ENCODE measurements at places on chromosomes 4 and X.

DNA sequence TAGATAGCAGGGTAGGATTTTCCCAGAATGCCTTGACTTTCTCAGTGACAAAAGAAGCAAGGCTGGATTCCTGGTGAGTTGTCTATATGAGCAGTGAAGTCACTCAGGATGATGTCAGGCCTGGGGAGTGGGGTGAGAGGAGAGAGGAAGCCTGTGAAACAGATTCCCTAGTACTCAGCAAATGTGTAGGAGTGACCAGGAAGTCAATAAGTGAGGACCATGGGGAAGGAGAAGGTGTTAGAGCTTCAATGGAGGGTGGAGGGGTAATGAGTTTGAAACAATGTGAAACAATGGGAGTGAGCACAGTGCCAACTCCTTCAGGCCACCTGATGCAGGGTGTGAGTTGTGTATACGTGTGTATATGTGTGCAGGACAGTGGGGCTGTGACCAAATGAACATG, 2.4 kb upstream of the SLC9A6 start:
- no peak for DNase-seq

DNA sequence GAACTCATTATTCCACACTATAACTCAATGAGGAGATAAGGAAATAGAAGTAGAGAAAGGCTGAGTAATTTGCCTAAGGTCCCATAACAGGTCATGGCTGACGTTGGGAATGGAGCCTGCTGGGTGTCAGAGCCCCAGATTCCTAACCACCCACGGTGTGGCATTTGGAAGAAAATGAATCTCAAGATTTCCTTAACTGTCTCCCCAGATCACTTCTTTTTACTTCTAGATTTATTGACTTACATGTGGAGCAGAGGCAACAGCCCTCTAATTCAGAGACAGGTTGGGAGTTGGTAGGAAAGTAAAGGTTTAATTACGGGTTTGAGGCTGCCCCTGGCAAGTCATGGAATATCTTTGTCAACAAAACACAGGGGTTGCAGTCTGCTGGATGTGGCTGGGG, 134.0 kb downstream of the ARHGAP10 start:
- no peak for DNase-seq

- DNase-seq, result no peak
Observed at GRCh38 chrX:63755892-63756291, 29.1 kb downstream of the ARHGEF9 start.

DNA sequence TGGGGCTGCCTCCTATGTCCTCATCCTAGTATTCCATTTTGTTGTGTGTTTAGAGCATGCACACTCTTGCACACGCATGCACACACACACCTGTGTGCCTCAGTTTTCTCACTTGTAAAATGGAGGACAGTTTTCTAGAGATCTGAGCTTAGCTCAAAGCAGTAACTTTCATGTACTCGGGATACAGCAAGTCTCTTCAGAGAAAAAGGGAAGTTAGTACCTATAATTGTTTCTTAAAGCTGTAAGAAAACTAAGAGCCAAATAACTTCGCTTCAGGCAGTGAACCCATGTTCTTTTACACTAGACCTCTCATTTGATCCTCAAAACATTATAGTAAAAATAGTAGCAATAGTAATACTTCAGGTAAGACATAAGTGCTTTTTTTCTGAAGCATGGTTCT, 49.6 kb downstream of the KIT start:
- no peak for DNase-seq

GRCh38 chrX:10048707-10049106, 81.5 kb downstream of the CLDN34 start:
- no peak for DNase-seq

DNA sequence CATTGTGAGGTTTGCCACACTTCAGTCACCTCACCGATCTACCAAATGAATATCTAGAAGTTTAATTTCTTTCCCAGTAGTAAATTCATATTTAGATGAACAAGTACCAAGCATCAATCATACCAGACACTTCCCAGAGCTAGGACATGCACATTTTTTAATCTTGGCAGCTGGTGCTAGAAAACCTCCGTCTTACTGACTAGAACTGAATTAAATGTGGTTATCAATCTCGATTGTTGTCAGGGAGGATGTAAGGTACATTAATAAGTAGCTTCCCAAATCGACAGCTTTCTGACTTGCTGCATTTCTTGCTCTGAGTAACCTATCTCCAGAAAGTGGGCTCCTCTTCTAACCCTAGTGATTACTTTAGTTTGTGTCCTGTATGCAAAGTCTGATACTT, 34.4 kb downstream of the VEGFC start:
- no peak for DNase-seq

DNA sequence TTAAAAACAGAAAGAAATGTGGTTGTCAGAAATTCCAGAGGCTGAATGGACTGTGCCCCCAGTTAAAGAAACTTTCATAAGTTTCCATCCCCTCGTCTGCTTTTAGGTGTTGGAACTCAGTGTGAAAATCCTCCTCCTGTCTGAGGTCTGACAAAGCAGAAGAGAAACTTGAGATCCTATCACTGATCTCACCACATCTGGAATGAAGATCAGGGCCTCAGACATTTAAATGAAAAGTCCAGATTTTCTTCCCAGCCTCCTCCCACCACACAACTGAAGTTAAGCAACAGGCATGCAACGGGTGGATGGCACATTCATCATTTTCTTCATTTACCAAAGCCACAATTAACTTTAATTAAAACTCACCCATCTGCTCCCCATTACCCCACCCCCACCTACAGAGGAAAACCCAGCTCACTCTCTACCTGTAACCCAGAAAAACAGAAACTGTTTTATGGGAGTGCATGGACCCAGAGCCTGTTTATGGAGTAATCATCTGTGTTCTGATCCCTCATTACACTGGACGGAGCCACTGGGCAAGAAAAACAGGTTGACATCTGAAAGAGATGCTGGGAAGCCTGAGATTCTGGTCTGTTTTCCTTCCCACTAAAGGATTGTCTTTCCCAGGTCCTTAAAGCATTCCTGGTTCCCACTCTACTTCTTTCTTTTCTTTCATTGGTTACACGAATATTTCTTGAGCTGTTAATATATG, 58.1 kb upstream of the HOPX start:
- peak; percentile 39 for DNase-seq

GRCh38 chr4:127181001-127181400, 451.8 kb upstream of the INTU start:
- no peak for DNase-seq

DNA sequence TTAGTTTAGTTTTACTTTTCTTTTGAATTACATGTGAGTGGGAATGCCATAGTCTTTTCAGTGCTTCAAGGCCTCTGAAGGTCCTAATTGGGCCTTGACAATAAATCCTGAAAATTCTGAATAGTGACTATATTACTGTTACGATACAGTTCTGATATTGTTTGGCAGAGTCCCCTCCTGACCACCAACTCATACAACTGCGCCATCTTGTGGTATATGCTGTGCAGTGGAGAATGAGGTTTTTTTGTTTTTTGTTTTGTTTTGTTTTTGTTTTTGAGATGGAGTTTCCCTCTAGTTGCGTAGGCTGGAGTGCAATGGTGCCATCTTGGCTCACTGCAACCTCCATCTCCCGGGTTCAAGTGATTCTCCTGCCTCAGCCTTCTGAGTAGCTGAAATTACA, 56.6 kb upstream of the CHRDL1 start:
- DNase-seq, result peak; percentile 1

DNA sequence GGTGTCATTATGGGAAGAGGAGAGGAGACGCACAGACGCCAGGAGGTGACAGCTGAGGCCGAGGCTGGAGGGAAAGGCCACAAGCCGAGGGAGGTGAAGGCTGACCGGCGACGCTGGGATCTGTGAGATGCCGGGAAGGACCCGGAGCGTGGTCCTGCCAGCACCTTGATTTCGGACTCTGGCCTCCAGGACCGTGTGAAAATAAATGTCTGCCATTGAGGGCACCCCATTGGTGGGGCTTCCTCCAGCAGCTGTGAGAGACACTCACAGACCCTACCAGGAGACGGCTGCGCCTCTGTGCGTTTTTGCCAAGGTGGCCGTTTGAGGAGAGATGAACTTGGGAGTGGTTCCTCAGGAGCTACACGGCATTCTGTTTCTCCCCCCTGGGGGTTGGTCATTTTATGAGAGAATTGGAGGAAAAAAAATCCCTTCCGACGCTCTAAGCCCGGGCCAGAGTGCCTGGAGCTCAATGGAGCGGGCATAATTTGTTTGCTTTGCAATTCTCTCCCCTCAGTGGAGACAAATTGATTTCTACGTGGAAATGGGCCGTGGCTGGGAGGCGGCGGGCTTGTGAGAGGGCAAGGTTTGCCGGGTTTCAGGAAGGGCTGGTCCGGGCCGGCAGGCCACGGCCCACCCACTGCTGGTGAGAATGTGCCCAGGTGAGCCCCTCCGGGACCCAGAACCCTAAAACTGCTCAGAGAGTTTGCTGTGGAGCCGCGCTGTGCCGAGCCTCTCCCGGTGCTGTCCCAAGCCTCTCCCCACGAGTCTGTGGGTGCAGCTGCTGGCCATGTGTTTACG, 53.9 kb downstream of the CPZ start:
- DNase-seq, result no peak

GRCh38 chr4:124459941-124460310, 252.6 kb downstream of the ANKRD50 start:
- no peak for DNase-seq

GRCh38 chr4:90183254-90183653, 56.1 kb downstream of the CCSER1 start:
- DNase-seq, result no peak

- no peak for DNase-seq
Observed at GRCh38 chrX:44470816-44471215, 71.8 kb downstream of the FUNDC1 start.

GRCh38 chrX:41708486-41708885, 15.5 kb upstream of the GPR82 start:
- no peak for DNase-seq

DNA sequence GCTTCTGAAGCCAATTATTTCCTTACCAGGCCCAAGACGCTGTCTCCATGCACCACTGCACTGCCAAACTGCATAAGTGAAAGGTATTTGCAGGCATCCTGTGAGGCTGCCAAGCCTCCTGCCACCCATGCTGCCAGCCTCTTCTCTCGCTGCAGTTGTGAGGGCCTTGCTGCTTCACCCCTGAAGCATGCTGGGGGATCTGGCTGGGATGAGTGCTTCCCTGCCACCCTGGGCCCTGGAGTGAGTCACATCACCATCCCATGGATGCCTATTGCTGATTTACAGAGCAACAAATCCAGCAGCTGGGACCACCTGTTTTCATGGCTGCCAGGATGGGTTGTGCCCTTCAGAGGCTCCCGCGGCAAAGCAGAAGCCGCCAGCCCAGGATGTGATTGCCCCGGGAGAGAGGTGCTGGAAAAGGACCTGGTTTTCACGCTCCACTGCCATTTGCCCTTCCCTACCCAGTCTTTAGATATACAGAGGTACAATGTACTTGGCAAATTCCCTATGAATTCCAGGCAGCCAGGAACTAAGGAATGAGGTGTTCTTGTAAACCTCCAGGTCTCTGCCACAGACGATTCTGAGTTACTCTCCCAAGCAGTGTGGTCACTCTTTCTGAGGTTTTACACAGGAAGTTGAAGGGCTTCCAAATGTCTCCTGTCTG, 41.5 kb upstream of the PTCHD1 start:
- DNase-seq, result no peak

DNA sequence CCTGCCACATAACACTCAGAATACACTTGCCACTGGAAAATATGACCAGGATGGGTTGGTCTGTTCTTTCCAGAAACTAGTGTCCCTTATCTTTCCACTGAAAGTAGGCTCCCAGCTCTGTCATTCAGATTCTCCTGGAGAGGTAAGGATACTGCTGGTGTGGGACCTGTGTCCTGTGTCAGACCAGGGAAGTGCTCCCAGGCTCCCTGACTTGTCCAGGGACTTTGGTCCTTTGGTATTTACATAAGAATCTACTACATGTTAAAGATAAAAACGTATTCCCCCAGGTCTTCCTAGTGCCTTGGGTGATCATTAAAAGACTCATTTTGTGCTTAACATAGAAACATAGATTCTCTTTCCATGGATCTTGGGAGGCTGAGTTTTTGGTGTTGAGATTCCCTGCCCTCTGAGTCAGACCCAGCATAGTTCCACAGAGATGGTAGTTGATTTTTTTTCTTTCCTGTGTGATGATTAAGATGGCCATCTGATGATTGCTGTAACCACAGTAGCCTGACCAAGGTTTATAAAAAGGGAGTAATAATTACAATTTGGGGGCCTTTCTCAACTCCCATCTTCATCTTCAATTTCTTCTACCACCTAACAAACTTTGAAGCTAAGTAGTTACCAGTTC, 159.8 kb upstream of the JADE1 start:
- no peak for DNase-seq

DNA sequence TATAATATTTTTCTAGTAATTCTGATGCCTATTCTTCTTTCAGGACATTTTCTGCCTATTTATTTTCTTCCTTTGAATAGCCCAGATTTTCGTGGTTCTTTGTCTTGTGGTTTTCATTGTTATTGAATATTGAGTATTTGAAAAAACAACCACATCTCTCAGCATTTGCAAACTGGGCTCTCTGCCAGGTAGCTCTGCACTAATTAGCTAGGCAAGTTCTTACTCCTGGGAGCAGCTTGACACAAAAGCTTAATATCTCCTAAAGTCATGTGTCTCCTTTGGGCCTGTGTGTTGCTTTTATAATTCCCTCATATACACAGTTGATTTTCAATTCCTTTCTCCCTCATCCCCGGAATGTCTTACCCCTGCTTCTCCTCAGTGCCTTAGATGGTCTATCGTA, 413.5 kb upstream of the GRIA3 start:
- DNase-seq, result no peak

DNA sequence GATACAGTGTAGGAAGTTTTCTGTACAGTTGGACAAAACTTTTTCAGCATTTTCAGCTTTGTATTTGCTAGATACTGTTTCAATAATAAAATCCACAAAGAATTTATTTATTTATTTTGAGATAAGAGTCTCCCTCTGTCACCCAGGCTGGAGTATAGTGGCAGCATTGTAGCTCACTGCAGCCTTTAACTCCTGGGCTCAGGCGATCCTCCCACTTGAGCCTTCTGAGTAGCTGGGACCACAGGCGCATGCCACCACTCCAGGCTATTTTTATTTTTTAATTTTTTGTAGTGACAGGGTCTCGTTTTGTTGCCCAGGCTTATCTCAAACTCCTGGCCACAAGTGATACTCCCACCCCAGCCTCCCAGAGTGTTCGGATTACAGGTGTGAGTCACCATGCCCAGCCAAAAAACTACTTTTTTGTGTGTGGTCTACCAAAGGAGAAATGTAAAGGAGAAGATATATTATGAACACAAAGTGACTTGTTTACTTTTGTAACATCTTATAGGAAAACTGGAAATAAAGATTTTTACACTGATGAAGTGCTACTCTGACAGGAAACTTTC, 13.0 kb upstream of the SOWAHD start:
- DNase-seq, result no peak

- DNase-seq, result no peak
Observed at GRCh38 chrX:69137371-69138117, 27.7 kb downstream of the PJA1 start.

- peak; percentile 3 for DNase-seq
Observed at GRCh38 chr4:109729117-109729717, 653 bp downstream of the PLA2G12A start.

- no peak for DNase-seq
Observed at GRCh38 chr4:34733185-34733941, 1511.0 kb downstream of the ARAP2 start.

Data from T47D (cell line).